Natural killer cell treated with Interleukin-12 subunit alpha and Interleukin-12 subunit beta and Interleukin-15 and Interleukin-18, amount 100 ng/mL, for 72 hours (primary cell): ENCODE measurements at places on chromosomes 7 and 10. TPM values are rescaled to one million over a fixed set of nuclear protein-coding genes. Genes with fewer than 3 reads are reported as not detected.

GRCh38 chr7:48177271-48177670 is 6.0 kb downstream of the ABCA13 start:
- DNase-seq: no peak

GRCh38 chr7:45515346-45515745 is 58.8 kb upstream of the ADCY1 start:
- DNase-seq: no peak

DNA sequence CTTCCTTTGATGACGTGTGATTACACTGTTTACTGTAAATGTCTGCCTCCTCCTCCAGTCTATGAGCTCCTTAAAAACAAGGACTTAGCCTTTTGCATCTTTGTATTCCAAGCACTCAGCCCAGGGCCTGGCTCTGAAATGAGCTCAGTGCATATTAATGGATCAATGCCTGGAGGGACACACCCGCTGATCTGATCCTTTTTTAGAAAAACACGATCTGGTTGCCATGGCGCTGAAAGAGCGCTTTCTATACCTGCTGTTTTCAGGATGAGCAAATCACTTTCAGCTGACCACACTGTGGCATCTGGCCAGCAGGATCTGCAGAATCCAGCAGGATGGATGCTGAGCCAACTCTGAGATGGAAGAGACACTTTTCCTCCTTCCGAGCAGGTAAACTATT is 37.8 kb upstream of the GARS1 start:
- no peak for DNase-seq

GRCh38 chr7:141263983-141264382 is 190.1 kb downstream of the TMEM178B start:
- no peak for DNase-seq

DNA sequence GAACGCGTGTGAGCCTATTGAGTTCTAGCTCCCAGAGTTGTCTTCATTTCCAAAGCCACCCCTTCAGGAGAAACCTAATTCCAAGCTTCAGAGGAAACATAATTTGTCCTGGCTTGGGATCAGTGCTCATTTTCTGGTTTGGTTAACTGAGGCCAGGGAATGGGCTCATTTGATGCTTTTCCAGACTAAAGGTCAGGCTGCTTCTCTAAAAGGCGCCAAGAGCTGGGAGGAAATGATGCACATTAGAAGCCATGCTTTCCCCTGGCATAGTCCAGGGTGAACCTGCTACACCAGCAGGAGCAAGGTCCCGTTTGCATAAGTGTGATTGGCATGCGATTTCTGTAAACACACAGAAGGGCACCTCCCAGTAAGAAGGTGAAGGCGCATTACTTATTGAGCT is 435.0 kb downstream of the GALNT17 start:
- DNase-seq: no peak

DNA sequence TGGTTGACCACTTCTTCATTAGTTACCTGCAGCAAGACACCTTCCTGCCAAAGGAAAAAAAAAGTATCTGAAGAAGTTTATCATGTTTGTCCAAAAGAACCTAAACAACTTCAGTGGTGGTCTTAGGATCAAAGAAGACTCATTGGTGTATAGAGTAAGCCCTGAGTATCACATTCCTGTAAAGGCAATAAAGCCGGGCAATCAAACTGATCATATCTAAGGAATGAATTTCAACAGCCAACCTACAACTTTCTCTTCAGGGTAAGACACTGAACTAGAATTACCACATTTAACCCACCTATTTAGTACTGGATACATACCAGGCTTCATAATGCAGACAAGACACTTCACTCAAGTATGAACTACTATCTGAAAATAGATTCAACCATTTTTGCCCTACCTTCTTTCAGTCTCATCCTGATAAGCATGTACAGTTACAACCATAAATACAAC is 10.1 kb downstream of the HNRNPA2B1 start:
- DNase-seq: no peak

DNA sequence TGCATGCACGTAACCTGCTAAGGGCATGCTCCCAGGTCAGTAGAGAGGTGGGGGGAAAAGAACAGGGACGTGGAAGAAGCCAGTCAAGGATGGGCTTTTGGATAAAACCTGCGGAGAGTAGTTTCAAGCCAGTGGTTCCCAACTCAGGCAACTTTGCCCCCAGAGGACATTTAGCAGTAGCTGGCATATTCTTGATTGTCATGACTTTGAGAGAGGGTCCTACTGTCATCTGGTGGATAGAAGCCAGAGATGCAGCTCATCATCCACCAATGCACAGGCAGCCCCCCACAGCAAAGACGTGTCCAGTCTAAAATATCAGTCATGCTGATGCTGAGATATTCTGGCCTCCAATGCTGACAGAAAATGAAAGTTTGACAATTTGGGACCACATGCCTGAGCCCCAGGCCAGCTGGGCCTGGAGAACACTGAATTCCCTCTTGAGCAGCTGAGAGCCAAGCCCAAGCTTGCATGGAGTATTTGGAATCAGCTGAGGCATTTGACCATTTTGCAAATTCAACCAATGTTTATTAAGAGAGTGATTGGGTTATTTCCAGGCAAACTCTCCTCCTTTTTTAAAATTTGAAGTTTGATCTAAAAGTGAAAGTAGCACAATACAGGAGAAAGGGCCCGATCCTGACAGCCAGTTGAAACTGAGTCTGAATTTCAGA is 110.0 kb upstream of the C7orf33 start:
- DNase-seq: no peak

GRCh38 chr7:10475940-10476641 is 497.6 kb upstream of the PHF14 start:
- DNase-seq: no peak

- peak; percentile 71 for DNase-seq
Observed at GRCh38 chr7:4774658-4775249, 669 bp upstream of the AP5Z1 start.

GRCh38 chr7:120431016-120431415 is 158.0 kb downstream of the KCND2 start:
- DNase-seq: no peak

DNA sequence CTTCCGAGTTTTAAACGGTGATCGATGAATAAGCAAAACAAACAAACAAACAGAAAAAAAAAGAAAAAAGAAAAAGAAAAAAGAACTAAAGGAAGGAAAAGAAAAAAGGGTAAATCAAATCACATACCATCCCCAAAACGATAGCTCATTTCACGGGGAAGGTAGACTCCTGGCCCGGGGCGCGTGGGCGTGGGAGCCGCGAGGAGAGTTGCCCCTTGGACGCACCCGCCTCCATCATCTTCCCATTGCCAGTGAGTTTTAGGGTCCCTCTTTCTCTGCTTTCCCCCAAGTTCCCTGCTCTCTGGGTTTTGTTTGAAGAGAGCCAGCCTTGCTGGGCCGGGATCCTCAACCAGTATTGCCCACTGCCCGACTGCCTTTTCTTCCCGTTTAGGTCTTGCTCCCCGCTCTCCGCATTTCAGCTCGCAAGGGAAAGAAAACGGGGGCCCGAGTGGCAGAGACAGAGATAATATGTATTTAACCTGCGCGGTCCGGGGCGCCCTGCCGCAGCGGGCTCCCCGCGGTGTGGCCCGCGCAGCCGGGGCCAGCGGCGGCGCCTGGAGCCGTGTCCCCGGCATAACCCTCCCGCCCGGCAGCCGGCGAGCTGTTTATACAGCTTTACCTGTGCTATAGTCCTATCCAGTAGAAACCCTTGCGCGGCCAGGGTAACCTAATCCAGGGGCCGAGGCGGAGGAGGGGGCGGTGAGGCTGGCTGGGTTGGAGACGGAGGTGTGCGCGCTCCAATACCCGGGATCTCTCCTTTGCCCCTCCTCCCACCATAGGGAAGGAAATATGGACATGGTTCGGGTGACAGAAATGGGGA is 5.2 kb upstream of the GATA3 start:
- DNase-seq: no peak

DNA sequence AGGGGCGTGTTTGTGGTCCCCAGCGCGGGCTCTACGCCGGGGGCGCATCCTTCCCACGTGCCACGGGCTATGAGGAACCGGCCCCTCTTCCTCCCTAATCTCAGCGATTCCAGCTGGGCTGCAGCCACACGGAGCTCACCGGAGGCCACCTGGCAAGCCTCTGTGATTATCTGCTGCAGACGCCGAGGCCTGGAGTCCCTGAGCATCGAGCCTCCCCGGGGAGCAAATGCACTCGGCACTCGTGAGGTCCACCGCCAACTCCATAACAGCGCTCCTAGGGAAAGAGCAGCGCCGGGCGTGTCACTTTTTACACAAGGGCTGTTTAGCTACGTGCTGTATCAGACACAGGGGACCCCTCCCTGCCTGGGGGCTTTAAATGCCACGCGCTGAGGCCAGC is 101.2 kb downstream of the DYNC2I1 start:
- no peak for DNase-seq

- no peak for DNase-seq
Observed at GRCh38 chr10:4283846-4284610, 499.0 kb upstream of the KLF6 start.

DNA sequence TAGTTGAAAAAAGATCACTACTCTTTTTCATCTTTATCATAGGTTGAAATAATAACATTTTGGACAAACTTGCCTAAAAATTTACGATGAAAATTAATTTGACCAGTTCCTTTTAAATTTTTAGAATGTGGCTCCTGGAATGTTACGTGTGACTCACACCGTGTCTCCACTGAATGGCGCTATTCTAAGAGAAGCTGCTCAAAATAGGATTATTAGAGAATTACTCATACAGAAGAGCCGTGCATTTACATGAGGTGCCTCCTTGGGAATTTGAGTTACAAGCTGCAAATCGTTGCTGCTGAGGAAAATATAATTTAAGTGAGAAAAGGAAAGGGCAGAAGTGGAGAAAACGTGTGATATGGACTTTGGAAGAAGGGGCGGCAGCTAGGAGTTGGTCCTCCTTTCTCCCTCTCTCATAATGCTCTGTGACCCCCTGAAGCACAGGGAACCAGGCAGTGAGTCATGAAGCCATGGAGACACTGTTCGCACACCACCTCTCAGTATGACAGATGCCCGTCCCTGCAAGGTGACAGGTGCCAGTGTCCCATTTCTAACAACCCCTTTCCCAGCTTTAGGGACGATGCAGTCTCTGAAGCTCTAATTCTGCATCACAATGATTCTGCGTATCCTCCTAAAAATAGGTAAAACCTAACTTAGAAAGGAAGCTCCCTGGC is 323.2 kb upstream of the COBL start:
- no peak for DNase-seq

GRCh38 chr10:124992462-124993344 is 50.8 kb downstream of the ZRANB1 start:
- DNase-seq: no peak

DNA sequence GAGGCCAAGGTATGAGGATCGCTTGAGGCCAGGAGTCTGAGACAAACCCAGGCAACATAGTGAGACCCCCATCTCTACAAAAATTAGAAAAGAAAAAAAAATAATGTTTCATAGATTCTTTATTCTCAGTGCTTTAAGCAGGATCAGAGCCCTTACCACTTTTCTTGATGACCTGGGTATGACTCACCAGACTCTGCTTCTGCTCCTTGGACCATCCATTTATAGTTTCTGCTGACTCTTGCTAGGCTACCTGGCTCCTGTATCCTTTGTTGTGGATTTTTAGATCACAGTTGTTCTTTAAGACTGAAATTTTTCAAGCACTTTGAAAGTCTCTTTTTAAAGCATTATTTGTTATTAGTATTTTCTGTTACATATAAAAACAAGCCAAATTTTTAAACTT is 411.1 kb downstream of the GFRA1 start:
- DNase-seq: no peak

- DNase-seq: no peak
Observed at GRCh38 chr7:55774327-55775050, 88.1 kb downstream of the SEPTIN14 start.

DNA sequence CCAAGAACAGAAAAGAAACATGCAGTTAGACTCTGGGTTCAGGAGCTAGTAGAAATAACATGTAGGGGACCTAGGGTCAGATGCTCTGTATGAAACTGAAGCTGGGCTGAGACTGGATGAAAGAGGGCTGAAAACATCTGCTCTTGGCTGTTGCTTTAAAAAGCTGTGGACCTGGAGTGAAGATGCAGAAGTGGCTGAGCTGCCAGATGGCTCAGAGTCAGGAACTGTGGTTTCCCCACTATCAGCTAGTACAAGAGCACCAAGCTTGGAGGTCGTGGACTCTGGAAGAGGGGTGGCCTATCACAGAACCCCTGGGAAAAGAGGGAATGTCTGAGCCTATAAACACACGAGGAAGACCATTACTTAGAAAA is 5.9 kb downstream of the ADK start:
- no peak for DNase-seq

DNA sequence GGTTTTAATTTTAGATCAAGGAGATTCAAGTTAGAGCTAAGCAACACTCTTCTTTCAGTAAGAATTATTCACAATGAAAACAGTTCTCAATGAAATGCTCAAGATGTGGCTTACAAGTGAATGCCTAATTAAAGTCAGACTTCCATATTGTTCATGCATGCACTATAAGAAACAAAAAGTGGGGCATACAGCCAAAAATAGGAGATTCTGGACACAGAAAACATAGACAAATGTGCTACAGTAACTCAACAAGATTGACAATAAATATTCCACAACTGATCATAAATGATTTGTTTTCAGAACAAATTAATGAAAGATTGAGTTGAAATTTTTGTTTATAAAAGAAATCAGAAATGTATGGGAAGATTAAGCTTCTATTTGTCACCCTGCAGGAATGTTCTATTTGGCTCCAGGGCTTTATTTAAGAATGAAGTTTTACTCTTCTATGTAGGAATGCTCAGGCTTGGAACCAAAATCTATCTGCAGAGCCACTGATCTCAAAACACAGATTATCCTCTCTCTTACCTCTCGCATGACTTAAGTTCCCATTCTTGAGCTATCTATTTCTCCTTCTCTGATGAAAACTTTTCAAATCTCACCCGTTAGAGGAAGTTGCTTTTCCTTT is 89.0 kb upstream of the PIP4K2A start:
- DNase-seq: no peak

DNA sequence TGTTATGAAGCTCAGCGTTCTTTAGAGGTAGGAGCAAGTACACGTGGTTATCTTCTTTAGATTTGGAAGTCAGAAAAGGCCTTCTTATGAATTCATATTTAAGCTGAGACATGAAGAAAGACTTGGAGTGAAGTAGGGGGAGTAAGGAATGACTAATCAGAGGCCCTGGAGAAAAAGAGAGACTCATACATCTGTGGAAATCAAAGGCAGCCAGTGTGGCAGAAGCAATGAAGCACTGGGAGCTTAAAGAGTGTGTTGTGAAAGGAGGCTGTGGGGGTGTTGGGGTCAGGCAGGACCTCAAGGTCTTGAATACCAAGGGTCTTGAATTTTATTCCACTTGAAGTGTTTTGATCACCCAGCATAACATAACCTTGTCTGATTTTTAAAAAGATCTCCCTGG is 35.7 kb upstream of the FGL2 start:
- no peak for DNase-seq

DNA sequence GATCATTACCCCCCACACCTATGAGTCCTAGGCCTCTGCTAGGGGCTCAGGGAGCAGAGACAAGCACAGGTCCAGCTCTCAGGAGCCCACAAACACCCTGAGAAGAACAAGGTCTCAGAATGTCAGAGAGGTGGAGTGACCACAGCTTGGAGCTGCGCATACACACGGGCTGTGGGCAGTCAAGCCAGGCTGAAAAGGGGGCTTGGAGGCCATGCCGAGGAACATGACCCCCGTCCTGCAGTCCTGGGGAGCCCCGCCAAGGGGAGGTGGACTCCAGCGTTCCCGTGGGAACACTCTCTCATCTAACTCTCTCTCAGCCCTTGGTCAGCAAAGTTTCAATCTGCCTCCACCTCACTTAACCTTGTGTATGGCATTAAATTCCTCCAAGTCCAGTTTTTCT is 7.8 kb upstream of the MMP21 start:
- no peak for DNase-seq

CHAT gene
- not detected for total RNA-seq

ABCA13 gene
- total RNA-seq: not detected

ZNF425 gene
- total RNA-seq: 1.4 TPM

PCDH15 gene
- not detected for total RNA-seq

RPEL1 gene
- not detected for total RNA-seq
